ENCODE measurements at places on chromosomes 1 and 21.
A peak's percentile ranks its signal among the peaks of the same experiment; 100 is the strongest.

GRCh38 chr1:160171354-160171753 lies 19.0 kb upstream of the CASQ1 start:
- no peak for DNase-seq

DNA sequence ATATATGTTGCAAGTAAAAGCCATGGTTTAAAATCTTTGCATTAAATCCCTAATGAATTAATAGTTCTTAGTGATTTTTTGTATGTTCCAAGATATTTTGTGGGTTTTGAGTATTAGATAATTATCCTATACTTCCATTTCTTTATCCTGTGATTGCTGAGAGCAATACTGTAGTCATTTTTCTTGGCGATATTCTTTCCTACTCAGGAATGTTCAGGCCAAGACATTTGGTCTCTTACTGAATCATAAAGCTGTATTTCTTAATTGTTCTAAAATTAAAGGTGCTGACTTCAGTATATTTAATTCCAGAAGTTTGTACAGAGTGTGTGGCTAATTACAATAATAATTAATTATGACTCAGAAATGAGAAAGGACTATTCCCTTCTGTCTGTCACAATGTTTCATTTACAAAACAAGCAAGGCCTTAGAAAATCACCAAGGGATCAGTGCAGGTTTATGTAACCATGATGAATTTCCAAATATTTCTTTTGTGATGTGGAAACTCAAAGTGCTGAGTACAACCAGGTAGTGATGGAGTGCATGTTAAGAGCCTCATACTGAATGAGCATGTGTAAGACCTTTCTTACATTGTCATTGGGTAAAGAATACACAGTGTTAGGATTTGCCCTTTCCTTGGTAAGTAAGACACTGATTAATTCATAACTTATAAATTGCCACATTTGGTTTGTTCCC lies 161.2 kb downstream of the HMCN1 start:
- DNase-seq: no peak

DNA sequence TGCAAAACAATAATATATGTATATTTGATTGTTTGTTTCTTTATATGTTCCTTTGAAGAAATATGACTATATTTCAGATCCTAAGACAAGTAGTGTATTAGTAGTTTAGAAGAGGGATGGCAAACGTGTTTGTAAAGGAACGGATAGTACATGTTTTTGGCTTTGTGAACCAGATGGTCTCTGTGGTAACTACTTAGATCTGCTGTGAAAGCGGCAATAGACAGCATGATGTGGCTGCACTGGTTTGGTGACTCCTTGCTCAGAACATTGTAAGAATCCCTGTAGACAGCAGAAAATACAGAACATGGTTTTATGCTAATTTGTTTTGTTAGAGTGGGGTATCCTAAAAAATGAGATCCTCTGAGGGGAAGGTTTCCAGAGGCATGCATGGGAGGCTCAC lies 3.1 kb downstream of the ACADM start:
- DNase-seq: no peak

- DNase-seq: peak; percentile 39
Measured at GRCh38 chr1:11784993-11785769, 20.6 kb downstream of the MTHFR start.

- DNase-seq: no peak
Measured at GRCh38 chr1:184283999-184284398, 102.8 kb upstream of the C1orf21 start.

GRCh38 chr21:20644552-20644951 lies 353.7 kb upstream of the NCAM2 start:
- no peak for DNase-seq

GRCh38 chr1:235646463-235646862 lies 3.1 kb downstream of the GNG4 start:
- DNase-seq: no peak

DNA sequence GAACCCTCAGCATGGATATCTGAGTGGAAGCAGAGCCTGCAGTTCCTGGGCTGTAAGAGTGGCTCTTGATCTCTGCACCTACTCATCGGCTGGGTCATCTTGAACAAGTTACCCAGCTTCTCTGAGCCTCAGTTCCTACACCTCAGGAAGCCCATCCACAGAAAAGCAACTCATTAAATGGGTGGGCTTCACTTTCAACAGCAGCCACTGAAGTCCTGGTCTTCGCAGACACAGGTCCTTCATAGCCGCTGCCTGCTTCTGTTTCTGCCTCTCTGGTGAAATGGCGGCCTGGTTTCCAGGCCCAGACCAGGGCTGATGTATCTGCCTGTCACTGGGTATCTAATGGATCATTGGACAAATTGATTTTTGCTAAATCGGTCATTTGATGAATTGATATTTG lies 571.4 kb downstream of the PTPRU start:
- no peak for DNase-seq

DNA sequence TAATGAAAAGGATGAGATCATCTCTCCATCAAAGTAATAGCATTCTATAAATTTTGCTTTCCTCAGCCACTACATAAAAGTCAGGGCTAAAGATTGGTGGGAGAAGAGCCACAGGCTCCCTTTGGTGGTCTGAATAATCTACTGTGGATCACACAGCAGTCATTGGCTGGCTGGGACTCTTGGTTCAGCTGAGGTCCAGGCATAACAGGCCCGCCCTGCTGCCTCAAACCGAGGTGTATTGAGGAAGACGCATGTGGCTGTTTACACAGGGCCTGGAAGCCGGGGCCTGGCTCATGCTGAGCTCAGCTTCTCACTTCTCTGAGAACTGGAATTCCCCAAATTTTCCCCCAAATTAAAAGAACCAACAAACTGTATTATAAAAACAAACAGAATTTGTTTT lies 139.2 kb downstream of the PTPRC start:
- no peak for DNase-seq

GRCh38 chr1:247487057-247487456 lies 29.2 kb upstream of the OR2B11 start:
- DNase-seq: peak; percentile 18

DNA sequence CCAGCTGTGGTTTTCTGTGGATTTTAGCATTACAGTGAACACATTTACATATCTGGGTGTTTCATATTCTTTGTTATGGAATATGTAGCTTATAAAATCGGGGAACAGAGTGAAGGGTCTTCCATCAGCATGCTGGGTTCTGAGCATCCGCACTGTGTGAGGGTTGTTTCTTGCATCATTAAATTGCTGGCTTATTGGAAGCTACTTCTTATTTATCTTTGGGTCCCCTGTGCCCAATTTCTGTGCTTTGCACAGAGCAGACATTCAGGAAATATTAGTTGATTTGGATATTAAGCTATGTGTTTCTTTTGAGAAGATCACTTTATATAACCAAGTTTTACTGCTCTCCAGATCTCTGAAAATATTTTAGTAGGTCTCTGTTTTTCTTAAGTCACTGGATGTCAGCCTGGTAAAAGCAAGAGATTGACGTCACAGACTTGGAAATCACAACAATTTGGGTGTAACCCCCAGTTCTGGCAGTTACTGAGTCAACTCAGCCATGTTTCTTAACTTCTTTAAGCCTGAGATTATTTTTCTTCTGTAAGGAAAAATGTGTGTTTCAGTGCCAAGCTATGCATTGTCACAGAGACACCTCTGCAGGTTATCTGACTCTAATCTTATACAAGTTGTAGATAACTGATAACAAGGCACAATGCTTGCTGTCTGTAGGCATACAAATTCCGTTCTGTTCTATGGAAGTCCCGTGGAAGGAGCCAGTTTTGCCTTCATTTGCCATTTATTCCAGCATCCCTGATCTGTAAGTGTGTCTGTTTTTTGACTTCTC lies 258.3 kb upstream of the KAZN start:
- DNase-seq: no peak

GRCh38 chr1:233334092-233334491 lies 6.6 kb downstream of the MAP3K21 start:
- DNase-seq: no peak

GRCh38 chr1:100616121-100616621 lies 78.2 kb downstream of the GPR88 start:
- no peak for DNase-seq

GRCh38 chr1:228376262-228376628 lies 30.4 kb downstream of the TRIM11 start:
- no peak for DNase-seq

GRCh38 chr1:58262702-58263101 lies 283.8 kb downstream of the OMA1 start:
- DNase-seq: no peak

DNA sequence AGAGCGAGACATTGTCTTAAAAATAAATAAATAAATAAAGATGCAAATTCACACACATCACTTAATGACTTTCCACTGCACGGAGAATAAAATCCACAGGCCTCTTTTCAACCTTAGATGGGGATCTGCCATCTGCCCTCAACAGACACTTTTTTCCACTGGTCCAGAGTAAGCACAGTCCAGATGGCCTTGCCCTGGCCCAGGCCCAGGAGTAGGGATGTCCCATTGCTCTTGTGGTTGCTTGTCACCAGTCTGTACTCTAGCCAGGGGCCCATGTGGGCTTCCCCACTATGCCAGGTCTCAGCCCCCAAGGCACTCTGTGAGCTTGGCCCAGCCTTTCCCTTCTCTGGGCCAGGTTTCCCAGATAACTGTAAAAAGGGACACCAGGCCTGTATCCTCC lies 17.4 kb downstream of the PLOD1 start:
- DNase-seq: no peak

- no peak for DNase-seq
Measured at GRCh38 chr1:109846162-109846561, 64.5 kb upstream of the CSF1 start.

GRCh38 chr1:11394592-11395245 lies 84.2 kb upstream of the DISP3 start:
- DNase-seq: no peak

DNA sequence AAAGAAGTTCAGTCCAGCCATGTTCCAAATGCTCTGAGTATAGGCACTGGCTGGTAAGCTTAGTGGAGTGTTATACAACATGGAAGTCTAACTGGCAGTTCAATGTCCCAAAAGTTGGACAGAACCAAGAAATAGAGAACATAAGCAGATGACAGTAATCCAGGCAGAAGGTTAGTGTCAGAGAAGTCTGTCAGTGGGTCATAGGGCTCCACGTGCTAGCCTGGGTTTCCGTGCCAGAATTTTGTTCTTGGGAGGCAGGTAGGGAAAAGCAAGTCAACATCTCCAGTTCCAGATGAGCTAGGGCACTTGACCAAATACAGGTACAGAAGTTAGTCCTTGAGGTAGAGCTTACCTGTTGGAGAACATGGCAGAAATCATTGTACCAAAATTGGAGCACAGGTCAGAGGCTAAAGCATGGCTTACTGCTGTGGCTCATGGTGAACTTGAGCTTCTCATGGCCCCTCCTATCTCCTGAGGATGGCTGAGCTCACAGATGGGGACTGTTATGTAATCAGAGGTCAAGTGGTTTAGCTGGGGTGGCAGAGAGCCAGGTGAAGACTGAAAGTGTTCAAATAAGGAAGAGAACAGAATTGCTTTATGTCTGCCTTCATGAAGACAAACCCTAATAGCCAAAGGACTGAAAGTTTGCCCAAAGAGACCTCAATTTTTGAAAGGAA lies 170.8 kb downstream of the NFIA start:
- no peak for DNase-seq

- DNase-seq: no peak
Measured at GRCh38 chr1:229087339-229087738, 183.6 kb upstream of the RAB4A start.

- DNase-seq: no peak
Measured at GRCh38 chr1:191460234-191460633, 698.0 kb upstream of the RGS18 start.

- DNase-seq: no peak
Measured at GRCh38 chr1:36179220-36179600, 23.2 kb downstream of the MAP7D1 start.

DNA sequence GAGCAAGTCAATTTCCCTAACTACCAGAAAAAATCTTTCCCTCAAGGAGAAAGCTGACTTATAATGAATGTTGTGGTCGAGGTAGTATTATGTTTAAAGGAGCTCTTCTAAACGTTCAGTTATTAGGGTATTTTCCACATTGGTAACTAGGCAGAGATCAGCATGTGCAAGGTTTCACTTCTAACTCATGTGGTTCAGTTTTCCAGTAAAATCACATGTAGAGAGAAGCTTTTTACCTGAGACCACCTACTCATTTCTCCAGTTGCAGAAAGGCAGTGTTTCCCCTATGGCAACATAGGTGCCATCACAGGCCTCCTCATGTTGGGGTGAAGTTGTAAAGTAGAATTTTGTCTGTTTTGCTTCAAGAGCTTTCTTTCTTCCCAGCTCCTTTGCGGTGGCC lies 23.7 kb downstream of the IL23R start:
- DNase-seq: no peak

GRCh38 chr21:31387560-31388186 lies 43.6 kb upstream of the TIAM1 start:
- DNase-seq: no peak

DNA sequence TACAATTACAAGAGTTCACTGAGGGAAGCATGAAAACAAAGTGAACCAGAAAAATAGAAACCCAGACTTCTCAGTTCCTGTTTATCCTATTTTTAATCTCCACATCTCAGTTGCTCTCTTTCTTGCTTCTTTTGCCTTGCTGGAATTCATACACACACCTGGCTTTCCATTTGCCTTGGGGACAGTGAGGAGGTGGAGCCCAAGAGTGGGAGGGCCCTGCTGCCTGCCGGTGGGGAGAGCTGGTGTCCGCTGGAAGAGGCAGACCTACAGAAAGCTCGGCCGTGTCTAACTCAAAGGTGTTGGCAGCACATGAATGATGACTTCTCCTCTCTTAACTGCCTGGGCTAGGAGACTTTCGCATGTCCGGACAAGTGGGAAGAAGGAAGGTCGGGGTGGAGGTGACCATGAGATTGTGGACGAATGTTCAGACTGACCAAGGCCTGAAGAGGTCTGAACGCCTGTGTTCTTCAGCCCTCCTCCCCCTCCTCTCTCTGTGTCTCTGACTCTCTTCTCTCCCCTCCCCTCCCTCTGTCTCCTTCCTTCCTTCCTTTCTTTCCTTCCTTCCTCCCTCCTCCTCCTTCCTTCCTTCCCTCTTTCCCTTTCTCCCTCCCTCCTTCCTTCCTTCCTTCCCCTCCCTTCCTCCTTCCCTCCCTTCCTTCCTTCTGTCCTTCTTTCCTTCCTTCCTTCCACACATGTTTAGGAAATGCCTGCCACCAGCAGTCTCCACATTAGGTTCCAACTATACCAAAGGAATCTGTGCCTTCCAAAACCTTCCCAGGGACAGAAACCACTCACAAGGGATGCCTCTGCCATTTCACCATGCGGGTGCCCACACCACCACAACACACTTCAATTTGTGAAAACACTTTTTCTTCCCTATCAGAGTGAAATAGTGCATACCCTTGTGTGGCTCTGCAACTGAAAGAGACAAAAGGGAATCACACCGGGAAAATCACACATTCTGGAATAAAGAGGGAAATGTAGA lies 157.3 kb upstream of the RUNX1 start:
- no peak for DNase-seq

GRCh38 chr1:201501812-201502510 lies 5.0 kb downstream of the CSRP1 start:
- no peak for DNase-seq

- DNase-seq: no peak
Measured at GRCh38 chr1:36463463-36463802, 751 bp downstream of the MRPS15 start.

DNA sequence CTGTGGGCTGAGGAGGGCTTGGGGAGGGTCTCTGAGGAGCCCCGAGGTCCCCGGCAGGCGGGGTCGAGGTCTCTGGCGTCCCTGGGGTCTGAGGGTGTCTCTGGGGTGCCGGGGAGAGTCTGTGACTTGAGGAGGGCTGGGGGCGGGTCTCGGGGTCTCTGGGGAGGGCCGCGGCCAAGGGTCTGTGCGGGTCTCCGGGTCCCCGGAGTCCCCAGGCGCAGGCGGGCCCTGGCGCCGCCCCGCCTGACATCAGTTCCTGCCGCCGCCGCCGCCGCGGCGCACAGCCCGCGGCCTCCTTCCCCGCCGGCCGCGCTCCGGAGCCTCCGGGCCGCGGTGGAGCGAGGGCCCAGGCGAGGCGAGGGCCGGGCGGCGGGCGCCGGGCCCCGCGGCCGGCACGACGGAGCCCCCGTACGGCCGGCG lies at the start of gene PLEKHM2:
Gene PLEKHM2 (plus strand): TSS at position 279 of the 420 bp plus-strand sequence. CDS start 239 bp downstream, outside the sequence.
- DNase-seq: peak; percentile 48

All from stimulated activated naive CD8-positive, alpha-beta T cell treated with anti-CD3 and anti-CD28 coated beads, Interleukin-15, amount 100 ng/mL, for 72 hours (primary cell).